Frontal cortex (tissue), 4 donors: ENCODE measurements at places on chromosomes 11 and 22.
A peak's percentile ranks its signal among the peaks of the same experiment; 100 is the strongest.

GRCh38 chr11:69170704-69171103 lies 15.0 kb downstream of the SMIM38 start:
- no peak for DNase-seq

- no peak for DNase-seq
Observed at GRCh38 chr22:43726964-43727543, 85.1 kb downstream of the EFCAB6 start.

DNA sequence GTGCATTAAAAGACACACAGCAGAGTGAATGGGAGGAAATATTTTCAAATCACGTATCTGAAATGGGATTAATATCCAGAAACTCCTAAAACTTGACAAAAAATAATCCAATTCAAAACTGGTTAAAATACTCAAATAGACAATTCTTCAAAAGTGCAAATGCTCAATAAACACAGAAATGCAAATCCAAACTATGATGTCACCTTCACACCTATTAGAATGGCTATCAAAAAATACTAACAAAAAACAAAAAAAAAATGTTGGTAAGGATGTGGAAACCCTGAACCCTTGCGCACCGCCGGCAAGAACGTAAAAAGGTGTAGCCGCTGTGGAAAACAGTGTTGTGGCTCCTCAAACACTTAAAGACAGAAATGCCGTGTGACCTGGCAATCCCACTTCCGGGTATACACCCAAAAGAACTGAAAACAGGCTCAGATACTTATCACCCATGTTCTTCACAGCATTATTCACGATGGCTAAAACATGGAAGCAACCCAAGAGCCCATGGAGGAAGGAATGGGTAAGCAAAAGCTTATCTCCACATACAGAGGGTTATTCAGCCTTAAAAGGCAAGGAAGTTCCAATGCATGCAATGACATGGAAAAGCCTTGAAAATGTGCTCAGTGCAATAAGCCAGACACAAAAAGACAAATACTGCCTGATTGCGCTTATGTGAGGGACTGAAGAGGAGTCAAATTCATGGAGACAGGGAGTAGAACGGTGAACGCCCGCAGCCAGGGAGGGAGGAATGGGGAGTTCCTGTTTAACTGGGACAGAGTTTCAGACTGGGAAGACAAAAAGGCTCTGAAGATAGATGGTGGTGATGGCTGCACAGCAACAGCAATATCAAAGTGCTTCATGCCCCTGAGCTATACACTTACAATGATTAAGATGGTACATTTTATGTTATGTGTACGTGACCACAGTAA lies 19.6 kb downstream of the BRD1 start:
- no peak for DNase-seq

- no peak for DNase-seq
Observed at GRCh38 chr22:37425369-37425768, 1.9 kb downstream of the ELFN2 start.

GRCh38 chr11:45593992-45594391 lies 71.4 kb downstream of the CHST1 start:
- no peak for DNase-seq

DNA sequence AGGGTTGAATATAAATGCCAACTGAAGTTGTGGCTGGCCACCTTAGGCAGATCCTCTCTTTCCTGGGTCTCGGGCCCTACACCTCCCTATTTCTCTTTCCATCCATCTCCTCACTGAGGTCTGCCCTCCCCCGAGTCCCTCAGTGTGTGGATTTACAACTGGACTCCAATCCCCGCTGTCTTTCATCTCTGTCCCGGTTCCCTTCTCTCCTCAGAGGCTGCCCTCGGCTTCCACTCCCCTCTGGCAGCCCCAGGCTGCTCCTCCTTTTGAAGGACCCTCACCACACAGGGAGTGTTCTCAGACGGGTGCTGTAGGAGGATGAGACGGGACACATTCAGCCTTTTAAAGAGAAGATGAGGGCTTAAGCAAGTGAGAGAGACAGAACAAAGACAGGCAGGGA lies 167.1 kb downstream of the ST3GAL4 start:
- DNase-seq: no peak

DNA sequence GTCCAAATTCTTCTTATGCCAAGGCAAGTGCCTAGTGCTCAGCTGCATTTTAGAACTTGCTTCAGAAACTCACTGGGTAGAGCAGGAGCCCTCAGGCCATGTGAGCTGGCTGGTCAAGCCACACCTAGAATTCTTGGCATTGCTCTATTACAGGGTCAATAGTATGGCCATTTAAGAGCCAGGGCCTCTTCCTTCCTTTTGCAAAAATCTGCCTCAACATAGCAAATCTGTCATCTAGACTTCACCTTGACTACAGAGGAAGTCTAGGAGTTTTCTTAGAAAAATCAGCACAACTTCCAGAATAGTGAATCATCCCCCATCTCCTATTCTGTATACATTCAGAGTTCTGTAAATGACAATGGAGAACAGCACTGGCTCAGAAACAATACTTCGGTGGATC lies 112.0 kb upstream of the TTC12 start:
- DNase-seq: no peak

- no peak for DNase-seq
Observed at GRCh38 chr11:43913829-43914380, 28.5 kb upstream of the C11orf96 start.

DNA sequence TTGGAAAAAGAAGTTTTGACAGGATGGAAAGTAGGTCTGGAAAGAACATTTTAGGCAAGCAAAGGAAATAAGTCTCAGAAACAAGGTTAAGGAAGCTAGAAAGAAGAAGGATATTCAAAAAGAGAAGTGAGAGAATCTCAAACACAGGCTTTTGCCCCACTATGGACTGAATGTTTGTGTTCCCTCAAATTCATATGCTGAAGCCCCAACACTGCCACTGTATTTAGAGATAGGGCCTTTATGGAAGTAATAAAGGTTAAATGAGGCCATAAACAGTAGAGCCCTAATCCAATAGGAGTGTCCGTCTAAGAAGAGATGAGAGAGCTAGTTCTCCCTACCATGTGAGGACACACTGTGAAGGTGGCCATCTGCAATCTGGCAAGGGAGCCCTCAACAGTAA lies 20.6 kb upstream of the RPS13 start:
- DNase-seq: no peak

GRCh38 chr11:64409278-64409677 lies 50.3 kb downstream of the RPS6KA4 start:
- DNase-seq: no peak

DNA sequence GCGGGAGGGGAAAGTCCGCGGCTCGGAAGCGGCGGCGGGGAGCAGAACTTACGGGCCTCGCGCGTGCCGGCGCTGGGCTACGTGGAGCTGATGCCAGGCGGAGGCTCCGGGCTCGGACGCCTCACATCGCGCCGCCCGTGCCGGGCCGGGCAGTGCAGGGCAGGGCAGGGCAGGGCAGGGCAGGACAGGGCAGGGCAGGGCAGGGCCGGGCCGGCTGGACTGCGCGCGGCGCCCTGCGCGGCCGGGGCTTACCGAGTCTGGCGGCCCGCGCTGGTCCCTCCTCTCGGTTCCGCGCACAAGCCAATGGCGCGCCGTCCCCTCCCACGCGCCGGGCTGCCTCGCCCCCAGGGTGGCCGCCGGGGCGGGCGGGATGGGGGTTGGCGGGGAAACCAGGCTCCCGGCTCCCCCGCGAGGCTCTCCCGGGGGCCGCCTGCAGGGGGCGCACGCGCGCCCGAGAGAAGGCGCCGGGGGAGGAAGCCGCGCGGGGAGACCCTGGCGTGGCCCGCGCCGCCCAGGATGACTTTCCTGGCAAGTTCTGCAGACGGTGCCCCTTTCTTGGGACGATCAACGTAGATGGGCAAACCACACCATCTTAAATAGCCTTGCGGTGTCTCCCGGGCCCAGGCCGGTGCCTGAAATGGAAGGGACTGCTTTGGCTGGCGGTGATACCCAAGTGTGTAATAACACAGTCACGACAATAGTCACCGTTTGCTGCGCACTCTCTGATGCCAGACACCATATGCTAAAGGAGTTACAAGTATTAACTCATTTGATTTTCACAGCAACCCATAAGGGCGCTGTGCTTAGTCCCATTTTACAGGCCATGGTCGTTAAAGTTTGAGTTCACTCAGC lies at the start of gene TP53I11:
Gene TP53I11 (minus strand): TSS at position 259 of the 852 bp plus-strand sequence. CDS start 12,548 bp downstream, outside the sequence.
- DNase-seq: peak; percentile 80

DNA sequence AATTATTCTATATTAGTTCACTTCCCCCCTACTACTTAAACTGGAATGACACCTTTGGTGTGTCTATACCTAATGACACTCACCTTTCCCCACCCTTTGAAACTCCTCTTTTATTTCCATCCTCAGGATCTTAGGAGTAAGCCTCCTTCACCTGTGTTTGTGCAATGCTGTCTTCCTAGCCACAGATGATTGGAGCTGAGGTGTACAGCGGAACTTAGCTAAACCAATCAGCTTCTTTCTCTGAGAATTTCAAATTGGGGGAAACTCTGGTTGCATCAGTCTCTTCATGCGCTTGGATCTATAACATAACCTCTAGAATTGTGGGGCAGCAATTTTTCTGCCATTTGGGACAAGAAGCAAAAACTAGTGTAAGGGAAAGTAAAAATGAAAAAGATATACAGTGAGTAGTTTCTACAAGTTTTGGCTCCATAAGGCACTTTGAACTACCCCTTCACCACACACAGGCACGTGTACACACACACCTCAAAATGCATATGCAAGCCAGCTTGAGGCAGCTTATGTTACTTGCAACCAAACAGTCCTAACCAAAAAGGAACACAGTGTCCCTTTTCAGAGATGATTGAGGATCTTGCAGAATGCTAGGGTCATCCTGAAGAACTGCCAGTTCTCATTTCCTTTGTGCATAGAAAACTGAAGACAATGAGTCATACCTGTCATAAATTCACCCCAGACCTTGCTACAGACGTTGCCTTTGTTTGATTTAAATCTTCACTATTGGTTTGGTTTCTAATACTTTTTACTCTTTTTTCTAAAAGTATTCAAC lies 36.0 kb upstream of the LDLRAD3 start:
- DNase-seq: no peak

- no peak for DNase-seq
Observed at GRCh38 chr11:68076371-68077042, 37.7 kb downstream of the TCIRG1 start.

DNA sequence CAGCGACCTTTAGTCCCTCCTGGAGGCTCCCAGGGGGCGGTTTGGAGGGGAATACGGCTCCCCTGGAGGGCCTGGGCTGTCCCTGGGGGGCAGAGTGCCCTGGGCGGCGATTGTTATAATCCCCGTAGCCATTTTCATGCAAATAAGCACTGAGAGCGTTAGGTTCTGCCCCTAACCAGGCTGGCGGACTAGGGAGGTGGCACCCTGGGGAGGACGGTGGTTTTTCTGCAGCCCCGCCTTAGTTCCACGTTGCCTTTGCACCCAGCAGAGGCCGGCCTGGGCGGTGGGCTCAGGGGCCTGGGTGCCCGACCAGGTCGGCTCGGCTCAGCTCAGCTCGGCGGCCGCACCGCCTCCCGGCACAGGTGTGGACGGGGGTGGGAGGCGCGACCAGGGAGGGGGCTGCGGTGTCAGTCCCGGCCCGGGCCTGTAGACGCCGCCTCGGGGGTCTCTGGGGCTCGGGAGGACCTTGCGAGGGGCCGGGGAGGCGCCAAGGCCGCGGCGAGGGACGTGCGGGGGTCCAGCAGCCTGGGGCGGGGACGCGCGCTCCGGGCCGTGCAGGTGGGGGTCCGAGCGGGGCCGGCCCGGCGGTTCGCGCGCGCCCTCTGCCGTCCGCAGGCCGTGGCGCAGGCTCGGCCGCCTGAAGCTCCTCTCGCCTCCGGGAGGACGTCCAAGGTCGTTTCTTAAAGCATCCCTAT lies 2.3 kb upstream of the DUSP8 start:
- peak; percentile 75 for DNase-seq

DNA sequence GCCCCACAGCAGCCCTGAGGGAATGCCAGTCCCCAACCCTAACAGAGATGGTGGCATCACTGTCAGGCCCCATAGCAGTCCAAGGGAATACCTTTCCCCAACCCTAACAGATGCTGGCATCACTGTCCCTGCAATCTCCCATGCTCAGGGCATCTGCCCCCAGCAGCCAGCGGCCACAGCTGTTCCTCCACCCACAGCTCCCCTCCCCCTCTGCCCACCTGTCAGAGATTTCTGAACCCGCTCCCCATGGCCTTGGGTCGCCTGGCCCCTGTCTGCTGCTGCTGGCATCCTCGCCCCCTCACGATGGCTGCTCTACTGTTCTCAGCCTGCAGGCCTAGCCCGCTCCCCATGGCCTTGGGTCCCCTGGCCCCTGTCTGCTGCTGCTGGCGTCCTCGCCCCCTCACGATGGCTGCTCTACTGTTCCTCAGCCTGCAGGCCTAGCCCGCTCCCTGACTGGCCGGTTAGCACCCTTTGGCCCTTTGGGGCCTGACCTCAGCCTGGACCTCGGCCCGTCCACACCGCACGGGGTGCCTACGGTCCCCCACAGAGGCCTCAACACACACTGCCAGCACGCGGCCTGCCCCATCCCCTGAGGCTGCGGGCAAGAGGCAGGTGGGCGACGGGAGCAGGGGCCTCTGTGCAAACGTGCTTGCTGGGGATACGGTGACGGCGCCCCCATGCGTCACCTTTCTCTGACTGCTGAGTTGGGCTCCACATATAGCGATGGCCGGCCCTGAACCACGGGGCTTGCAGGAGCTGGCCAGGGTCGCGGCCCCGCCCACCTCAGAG lies 20.7 kb downstream of the CHID1 start:
- no peak for DNase-seq

DNA sequence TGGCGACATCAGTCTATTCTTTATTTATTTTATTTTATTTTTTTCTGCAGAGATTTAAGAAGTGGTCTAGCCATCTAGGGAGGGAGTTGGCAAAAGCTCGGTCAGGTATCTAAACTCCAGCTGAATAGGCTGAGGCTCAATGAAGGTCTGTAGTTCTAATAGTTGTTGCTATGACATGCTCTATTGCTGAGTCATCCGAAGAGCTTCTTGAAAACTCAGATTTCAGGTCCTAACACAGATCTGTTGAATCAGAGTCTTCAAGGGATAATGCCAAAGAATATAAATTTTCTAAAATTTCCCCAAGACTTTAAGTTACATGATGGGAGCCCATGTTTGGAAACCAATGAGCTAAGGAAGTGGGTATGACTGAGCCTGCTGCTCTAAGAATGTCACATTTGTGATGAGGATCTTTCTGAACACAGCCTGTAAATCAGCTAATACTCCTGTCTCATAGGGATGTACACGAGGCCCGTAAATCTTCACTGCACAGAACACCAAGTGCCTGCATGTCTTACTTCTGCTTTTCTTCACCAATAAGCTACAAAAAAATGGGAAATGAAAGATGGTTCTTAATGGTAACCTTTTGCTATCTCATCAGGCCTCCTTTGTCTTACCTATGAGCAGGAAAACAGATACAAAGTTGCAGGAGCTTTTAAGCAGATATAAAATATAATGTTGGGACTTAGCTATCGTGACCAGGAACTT lies 901.4 kb upstream of the API5 start:
- DNase-seq: no peak

DNA sequence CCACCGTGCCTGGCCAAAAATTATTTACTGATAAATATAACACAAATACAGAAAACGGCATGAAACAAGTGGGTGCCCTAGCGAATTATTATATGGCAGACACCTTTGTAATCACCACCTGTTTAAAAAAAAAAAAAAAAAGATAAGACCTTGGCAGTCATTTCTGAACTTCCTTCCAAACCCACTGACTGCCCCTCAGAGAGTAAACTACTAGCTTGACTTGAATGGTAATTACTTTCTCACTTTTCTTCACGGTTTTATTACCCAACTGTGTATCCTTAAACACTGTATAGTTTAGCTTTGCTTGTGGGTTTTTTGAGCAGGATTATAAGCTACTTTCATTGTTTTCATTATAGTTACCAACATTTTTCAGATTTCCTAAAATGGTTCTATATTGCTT lies 23.7 kb downstream of the SFI1 start:
- no peak for DNase-seq

GRCh38 chr11:60280412-60280811 lies at the start of gene MS4A4A:
TSS of gene MS4A4A (plus strand) at chr11:60280666. CDS start at chr11:60280676, 10 bp downstream.
- no peak for DNase-seq

GRCh38 chr22:16963189-16963945 lies 44.7 kb downstream of the GAB4 start:
- DNase-seq: no peak
